ENCODE measurements at places on chromosomes 1 and 21.

DNA sequence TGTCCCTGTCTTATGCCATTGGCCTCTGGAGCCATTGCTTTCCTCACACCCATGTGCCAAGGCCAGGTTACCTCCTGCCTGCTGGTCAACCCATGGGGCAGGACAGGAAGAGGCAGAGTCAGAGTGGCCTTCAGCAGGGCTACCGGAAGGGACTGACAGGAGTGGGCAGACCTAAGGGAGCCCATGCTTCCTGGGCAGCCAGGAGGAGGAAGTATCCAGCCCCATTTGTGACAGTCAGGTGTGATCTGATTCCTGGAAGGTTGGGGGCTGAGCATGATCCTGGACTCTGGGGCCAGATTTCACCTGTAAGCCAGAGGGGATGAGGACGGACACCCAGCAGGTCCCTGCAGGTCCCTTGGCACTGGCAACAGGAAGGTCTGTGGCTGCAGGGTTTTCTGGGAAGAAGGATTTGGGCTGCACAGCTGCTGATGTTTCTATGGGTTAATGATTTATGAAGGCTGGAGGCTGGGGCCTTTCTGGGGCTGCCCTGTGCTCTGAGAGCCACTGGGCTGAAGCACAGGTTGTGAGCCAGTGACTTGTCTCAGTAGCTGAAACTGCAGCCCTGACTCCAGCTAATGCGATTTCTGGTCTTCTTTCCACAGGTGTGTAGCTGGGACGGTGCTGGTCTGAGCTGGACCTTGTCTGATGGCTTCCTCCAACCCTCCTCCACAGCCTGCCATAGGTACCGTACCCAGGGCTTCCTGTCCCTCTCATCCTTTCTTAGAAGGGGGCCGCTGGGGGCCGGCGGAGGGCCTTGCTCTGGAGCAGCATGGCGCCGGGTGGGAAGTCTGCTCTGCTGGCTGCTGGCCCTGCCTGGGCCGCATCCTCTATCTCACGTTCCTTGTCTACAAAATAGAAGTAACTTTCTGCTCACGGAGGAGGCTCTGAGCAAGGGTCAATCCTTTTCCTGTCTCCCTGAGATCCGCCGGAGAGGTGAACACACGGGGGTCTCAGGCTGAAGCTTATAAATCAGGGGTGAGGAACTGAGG lies 40.7 kb downstream of the ARHGEF10L start:
- DNase-seq = no peak

GRCh38 chr1:48793863-48794262 lies 17.2 kb upstream of the BEND5 start:
- DNase-seq = no peak

GRCh38 chr1:149945206-149945605 lies 8.5 kb upstream of the MTMR11 start:
- DNase-seq = no peak

- DNase-seq = no peak
Observed at GRCh38 chr1:116256875-116257274, 116.2 kb upstream of the ATP1A1 start.

DNA sequence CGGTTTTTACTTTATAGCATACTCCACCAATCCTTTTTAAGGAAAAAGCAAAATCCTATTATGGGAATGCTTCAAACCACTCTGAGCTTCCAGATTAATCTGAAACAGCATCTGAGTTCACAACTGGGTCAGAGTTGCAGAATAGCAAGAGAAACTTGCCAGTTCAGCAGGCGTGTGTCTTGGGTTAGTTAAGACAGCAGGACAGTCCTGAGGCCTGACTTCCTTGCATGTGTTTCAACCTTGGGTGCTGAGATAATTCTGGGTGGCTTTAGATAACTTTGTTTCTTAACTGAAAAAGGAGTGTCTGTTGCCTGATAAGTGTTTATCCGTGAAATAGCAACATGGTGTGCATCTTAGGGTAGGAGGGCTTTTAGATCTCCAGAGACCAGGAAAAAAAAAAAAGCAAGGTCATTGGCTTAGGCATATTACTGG lies 169.2 kb downstream of the DHRS3 start:
- no peak for DNase-seq

DNA sequence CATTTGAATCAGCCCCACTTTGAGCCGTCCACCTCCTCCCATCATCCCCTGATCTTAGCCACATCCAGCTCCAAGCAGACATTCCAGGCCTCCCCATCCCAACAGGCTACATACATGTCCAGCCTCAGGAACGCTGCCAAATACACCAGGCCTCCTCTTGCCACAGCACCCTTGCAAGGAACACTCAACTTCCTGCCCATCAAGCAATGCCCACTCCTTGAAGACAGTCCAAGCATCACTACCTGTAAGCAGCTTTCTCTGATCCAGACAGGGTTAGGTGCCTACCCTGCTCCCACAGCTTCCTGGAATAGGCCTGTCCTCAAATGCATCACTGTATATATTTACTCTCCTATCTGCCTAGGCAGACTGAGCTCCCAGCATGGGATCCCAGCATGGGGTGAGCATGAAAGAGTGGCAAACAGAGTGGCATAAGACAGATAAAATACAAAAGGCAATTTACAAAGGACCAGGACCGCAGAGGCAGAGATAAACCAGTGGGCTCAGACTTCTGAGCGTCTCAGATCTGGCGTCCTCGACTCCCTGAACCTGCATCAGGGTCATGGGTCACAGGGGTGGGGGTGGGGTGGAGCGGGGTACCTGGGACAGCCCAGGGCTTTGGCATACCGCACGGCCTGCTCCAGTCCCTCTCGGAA lies 816 bp downstream of the HYI start:
- DNase-seq = no peak

DNA sequence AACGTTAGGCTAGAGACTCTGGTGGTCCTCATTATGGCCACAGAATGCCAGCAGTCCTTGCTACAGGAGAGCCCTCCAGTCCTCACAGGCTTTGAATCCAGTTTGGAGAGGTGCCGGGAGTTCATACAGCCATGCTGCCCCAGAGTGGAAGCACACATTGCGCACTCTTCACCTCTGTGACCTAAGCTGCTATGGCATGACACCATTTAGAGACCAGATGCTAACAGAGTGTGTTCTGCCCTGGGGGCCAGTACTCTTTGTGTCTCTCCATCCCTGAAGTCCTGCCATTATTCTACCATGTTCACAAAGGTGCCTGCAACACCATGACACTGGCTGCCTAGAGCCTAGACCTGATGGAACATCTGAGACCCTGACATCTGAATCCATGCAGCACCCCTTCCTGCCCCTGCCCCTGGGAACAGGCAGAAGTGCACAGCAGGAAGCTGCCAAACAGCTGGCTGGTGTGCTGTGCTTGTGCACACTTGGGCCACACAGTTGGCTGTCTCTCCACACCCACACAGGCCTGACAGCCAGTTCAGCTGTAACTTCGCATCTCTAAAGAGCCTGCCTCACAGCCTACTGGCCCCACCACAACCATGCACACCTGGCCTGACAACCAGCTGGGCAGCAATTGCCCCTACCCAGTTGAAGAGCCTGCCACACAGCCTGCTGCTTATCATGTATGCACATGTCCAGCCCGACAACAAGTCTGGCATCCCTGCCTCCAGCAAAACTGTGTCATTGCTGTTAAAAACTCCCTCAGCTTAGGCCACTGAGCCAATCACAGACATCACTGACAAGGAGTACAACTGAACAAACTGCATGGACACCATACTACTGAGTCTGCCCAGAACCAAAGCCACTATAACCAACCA lies 49.1 kb downstream of the MCOLN2 start:
- DNase-seq = no peak

DNA sequence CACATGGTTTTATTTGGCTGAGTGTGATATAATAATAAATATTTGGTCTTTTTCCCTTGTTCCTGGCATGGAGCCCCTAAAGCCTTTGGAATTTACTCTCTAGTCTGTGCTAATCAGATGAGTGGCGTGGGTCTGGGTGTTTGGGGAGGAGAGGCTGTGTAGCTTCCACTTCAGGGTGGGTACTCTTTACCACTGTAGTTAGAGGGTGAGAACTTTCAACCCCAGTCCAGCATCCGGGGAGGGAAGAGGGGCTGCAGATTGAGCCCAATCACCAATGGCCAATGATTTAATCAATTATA lies 20.0 kb downstream of the USP25 start:
- no peak for DNase-seq

DNA sequence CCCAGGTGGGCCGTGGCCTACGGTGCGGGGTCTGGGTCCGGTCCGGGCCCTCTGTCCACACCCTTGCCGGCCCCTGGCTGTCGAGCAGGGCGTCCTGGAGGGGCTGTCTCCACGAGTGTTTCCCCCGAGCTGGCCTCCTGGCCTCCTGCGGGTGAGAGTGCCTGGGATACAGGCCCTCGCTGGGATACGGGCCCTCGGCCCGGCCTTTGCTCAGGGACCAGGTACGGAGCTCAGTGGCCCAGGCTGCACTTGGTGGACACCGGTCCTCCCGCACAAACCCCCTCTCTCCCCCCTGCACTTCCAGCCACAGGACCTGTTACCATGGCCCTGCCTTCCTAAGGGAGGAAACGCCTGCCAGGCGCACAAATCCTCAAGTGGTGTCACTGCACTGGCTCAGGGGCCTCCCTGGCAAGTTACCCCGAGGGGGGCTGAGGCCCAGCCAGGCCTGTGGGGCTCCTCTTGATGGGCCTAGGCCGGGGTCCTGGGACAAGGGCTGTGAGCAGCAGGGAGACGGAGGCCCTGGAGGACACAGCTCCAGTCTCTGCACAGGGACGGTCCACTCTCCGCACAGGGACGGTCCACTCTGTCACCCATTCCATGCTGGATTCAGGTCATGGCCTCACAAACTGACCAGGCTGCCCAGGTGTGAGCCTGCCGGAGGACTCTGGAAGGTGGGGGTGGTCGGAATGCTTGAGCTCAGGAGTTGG lies 18.2 kb upstream of the RNF223 start:
- DNase-seq = no peak

DNA sequence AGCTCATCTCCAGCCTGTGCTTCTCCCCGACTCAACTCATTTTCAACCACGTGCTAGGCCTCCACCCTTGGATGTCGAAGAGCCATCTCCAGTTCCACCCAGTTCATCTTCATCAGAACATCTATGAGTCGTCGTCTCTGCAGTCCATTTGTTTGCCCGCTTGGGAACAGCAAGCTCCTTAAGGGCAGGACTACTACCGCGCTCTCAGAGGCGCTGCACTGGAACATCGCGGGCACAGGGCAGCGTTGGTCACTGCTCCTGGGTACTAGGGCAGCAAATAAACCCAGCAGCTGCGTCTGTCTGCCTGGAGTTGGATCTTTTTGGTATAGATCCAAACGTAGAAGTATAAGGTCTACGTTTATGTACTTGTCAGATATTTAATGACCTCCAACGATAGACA lies 478 bp upstream of the PRDM2 start:
- DNase-seq = no peak

- no peak for DNase-seq
Observed at GRCh38 chr1:11610629-11611180, 43.5 kb downstream of the FBXO2 start.

Data from effector CD4-positive, alpha-beta T cell (primary cell).